Heart right ventricle (tissue), 16 donors: ENCODE measurements at places on chromosomes 5 and 9. TPM values are rescaled to one million over a fixed set of nuclear protein-coding genes. Genes with fewer than 3 reads are reported as not detected.

RFESD gene
- 3.5 TPM for total RNA-seq

- peaks cover 11% of the 10 kb centered on the region for H3K4me1 ChIP-seq
- no peak overlapping the region for H3K27ac ChIP-seq
- H3K36me3 ChIP-seq = no peaks in the 10 kb centered on the region
- peak; percentile 84 for DNase-seq
Measured at GRCh38 chr5:124806373-124807077, 60.1 kb upstream of the ZNF608 start.

- no peak overlapping the region for H3K27ac ChIP-seq
- no peaks in the 10 kb centered on the region for H3K36me3 ChIP-seq
- peaks cover 8% of the 10 kb centered on the region for H3K4me1 ChIP-seq
- DNase-seq = no peak
- no peak overlapping the region for H3K4me3 ChIP-seq
Measured at GRCh38 chr5:78341440-78341839, 19.0 kb upstream of the SCAMP1 start.

DNA sequence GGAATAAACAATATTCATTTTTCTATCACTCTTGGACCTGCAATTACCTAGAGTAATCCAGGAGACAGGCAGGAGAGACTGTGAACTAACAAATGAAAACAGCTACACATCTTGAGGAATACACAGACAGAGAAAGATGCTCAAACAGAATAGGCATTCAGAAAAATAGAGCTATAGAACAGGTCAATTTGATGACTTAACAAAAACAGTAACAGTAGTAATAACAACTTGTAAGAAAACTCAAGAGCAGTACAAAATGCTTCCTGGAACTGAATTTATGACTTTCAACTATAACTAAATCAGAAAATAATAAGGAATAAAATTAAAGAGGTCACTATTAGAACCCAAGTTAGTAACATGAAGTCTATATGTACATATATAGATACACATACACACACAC is 579.3 kb downstream of the TLR4 start:
- H3K27me3 ChIP-seq = no peaks in the 10 kb centered on the region
- no peak overlapping the region for H3K27ac ChIP-seq
- DNase-seq = no peak
- no peak overlapping the region for H3K4me3 ChIP-seq

GRCh38 chr9:125889476-125890419 is 142.6 kb downstream of the PBX3 start:
- peak overlapping the region; percentile 52 for H3K27ac ChIP-seq
- no peaks in the 10 kb centered on the region for H3K36me3 ChIP-seq
- H3K27me3 ChIP-seq = no peaks in the 10 kb centered on the region
- peak; percentile 39 for DNase-seq
- peaks cover 5% of the 10 kb centered on the region for H3K4me1 ChIP-seq

DNA sequence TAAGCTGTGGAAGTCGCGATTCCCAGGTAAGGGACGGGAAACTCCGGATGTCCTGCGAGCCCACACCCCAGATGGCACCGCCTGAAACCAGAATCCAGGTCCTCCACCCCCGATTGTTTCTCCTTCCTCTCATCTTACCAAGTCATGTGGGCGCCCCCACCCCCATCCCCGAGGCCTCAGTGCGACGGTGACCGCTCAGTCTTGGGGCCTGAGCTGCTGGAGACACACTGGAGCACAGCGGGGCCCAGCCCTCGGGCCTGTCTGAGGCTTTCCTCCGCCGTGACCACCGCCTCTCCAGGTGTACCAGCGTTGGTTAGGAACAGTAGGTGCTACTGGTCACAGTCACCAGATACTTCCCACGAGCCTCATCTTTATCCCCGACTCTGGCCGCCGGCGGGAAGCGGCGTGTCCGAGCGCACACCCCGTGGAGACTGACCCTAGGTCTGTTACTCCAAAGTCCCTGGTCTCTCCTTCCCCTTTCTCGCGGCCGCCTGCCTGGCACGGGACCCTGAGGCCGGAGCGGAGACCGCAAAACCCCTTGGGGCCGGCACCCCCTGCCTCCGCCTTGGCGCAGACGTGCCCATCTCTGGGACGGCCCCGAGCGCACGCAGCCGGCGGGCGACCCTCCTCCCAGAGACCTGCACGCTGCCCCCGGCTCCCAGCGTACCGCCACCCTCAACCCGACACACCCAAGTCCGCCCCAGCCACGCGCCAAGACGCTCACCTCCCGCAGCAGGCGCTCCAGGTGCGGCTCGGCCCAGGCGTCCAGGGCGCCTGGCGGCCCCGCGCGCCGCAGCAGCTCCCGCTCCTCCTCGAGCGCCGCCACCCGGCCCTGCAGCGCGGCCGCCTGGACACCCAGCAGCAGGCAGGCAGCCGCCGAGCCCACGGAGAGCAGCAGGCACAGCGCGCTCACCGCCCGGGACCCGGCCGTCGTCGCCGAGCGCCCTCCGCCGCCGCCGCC is 733 bp downstream of the COL23A1 start:
- peaks cover 18% of the 10 kb centered on the region for H3K27me3 ChIP-seq
- no peak overlapping the region for H3K4me3 ChIP-seq
- no peak for DNase-seq
- H3K4me1 ChIP-seq = peaks cover 35% of the 10 kb centered on the region

DNA sequence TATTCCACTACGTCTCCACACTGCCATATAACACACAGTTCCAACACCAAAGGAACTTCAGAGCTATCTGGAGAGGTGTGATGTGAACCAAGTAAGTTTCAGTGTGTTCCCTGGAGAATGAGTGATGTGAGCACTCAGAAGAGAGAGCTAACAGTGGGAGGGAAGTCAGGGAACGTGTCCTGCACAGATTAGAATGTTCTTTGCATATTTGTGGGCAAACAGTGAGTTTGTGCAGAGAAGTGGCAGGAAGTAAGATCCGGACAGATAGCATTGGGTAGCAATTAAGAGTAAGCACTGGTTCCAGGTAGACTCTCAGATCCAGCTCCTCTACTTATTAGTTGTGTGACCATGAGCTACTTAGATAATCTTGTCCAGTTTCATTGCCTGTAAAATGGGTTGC is 206.4 kb downstream of the PDZD2 start:
- no peak for DNase-seq
- peaks cover 54% of the 10 kb centered on the region for H3K4me1 ChIP-seq
- H3K27me3 ChIP-seq = no peaks in the 10 kb centered on the region
- no peak overlapping the region for H3K27ac ChIP-seq
- no peaks in the 10 kb centered on the region for H3K36me3 ChIP-seq

DNA sequence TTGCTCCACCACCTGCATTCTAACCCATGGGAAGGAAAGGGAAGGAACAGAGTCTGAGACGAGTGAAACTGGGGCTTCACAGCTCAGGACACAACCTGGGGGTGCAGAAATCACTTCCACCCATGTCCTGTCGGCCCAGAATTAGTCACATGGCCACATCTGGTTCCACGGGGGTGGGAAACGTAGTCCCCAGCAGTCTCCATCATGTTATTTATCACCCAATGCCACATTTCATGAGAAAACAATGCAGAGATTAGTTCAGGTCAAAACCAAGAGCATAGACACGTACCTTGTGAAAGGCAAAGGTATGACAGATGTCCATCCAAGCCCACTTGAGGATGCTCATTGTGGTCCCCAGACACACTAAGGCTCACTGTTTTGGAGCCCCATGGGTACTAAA is 125.1 kb downstream of the MED10 start:
- no peak for DNase-seq
- H3K27me3 ChIP-seq = no peaks in the 10 kb centered on the region
- no peak overlapping the region for H3K4me3 ChIP-seq
- H3K4me1 ChIP-seq = no peaks in the 10 kb centered on the region
- H3K36me3 ChIP-seq = no peaks in the 10 kb centered on the region

GRCh38 chr9:89518466-89519365 is 20.8 kb upstream of the SEMA4D start:
- no peak overlapping the region for H3K27ac ChIP-seq
- no peaks in the 10 kb centered on the region for H3K36me3 ChIP-seq
- H3K27me3 ChIP-seq = no peaks in the 10 kb centered on the region

DNA sequence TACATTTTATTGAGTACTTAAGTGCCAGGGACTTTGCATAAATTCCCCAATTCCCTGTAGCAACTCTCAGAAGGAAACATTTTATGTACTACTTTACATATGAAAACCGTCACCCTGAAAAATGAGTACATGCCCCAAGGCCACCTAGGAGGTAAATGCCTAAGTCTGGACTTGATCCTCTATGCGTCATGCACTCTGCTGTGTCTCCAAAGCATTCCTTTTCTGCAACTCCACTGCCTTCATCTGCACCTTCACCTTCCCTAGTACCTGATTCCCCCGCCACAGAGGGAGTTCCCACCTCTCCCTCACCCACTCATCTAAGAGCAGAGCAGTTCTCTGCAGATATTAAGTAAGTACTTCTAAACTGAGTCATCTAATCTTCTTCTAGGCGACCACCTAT is 75.2 kb upstream of the HRH2 start:
- H3K36me3 ChIP-seq = no peaks in the 10 kb centered on the region
- no peaks in the 10 kb centered on the region for H3K27me3 ChIP-seq
- H3K4me3 ChIP-seq = no peak overlapping the region
- no peak for DNase-seq
- no peak overlapping the region for H3K27ac ChIP-seq

- no peak overlapping the region for H3K27ac ChIP-seq
- DNase-seq = no peak
- H3K27me3 ChIP-seq = no peaks in the 10 kb centered on the region
- no peaks in the 10 kb centered on the region for H3K36me3 ChIP-seq
Measured at GRCh38 chr9:98342820-98343210, 87.4 kb upstream of the TBC1D2 start.

- H3K4me1 ChIP-seq = no peaks in the 10 kb centered on the region
- no peak overlapping the region for H3K4me3 ChIP-seq
- DNase-seq = no peak
- no peak overlapping the region for H3K27ac ChIP-seq
Measured at GRCh38 chr5:179406031-179406961, 61.0 kb upstream of the ADAMTS2 start.

GRCh38 chr9:84642553-84643141 is 26.9 kb upstream of the NTRK2 start:
- no peaks in the 10 kb centered on the region for H3K27me3 ChIP-seq
- no peak overlapping the region for H3K4me3 ChIP-seq
- H3K27ac ChIP-seq = no peak overlapping the region
- no peak for DNase-seq

GRCh38 chr5:10585518-10585915 is 21.6 kb downstream of the ANKRD33B start:
- no peaks in the 10 kb centered on the region for H3K36me3 ChIP-seq
- no peaks in the 10 kb centered on the region for H3K27me3 ChIP-seq
- H3K4me3 ChIP-seq = no peak overlapping the region
- no peak overlapping the region for H3K27ac ChIP-seq
- H3K4me1 ChIP-seq = peaks cover 57% of the 10 kb centered on the region

- H3K36me3 ChIP-seq = no peaks in the 10 kb centered on the region
- no peaks in the 10 kb centered on the region for H3K4me1 ChIP-seq
- no peak for DNase-seq
- no peak overlapping the region for H3K27ac ChIP-seq
Measured at GRCh38 chr5:127228540-127229184, 61.9 kb upstream of the MEGF10 start.

DNA sequence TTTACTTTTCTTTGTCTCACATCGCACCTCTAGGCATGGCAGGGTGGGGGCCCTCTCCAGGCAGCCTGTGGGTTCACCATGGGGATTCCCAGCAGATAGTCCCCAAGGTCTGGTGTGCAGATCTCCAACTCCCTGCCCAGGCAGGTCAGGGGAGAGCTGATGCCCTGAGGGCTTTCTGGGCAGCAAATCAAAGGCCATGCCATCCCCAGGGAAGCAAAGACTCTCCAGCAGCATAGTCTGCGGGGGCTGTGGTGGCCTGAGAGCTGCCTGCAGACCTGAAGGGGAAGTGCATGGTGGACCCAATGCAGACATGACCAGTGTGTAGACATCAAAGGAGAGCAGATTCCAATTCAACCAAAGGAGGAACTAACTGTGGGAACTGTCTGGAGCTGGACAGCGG is 7.7 kb downstream of the NEURL1B start:
- peak overlapping the region; percentile 30 for H3K27ac ChIP-seq
- no peaks in the 10 kb centered on the region for H3K36me3 ChIP-seq
- no peaks in the 10 kb centered on the region for H3K27me3 ChIP-seq
- peaks cover 97% of the 10 kb centered on the region for H3K4me1 ChIP-seq
- H3K4me3 ChIP-seq = no peak overlapping the region
- no peak for DNase-seq

- peaks cover 87% of the 10 kb centered on the region for H3K4me1 ChIP-seq
- H3K36me3 ChIP-seq = no peaks in the 10 kb centered on the region
- peak overlapping the region; percentile 70 for H3K27ac ChIP-seq
- no peak for DNase-seq
Measured at GRCh38 chr5:68237715-68238114, 22.2 kb downstream of the PIK3R1 start.

DNA sequence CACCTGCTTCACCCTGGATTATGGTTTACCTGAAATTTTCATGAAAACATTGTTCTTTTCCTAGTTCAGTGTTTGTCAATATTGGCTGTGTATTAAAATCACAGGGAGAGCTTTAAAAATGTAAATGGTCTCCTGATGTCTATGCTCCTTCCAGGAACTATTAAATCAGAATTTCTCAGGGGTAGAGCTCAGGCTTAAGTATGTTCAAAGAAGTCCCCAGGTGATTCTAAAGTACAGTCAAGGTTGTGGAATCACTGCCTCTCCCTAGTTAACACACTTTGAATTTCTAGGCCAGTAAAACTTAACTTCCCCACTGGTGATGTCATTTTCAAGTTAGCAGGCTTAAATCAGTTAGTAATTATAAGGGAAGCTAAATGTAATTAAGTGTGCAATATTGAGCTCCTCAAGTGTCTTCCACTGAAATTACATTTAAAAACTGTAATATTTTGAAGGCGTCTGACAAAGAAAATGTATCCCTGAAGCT is 150.3 kb upstream of the SLC28A3 start:
- no peak overlapping the region for H3K4me3 ChIP-seq
- H3K4me1 ChIP-seq = no peaks in the 10 kb centered on the region
- H3K36me3 ChIP-seq = no peaks in the 10 kb centered on the region
- no peak for DNase-seq
- H3K27ac ChIP-seq = no peak overlapping the region
- H3K27me3 ChIP-seq = no peaks in the 10 kb centered on the region

- H3K36me3 ChIP-seq = no peaks in the 10 kb centered on the region
- peaks cover 16% of the 10 kb centered on the region for H3K4me1 ChIP-seq
- DNase-seq = no peak
Measured at GRCh38 chr9:76399856-76400255, 5.6 kb upstream of the RFK start.

DNA sequence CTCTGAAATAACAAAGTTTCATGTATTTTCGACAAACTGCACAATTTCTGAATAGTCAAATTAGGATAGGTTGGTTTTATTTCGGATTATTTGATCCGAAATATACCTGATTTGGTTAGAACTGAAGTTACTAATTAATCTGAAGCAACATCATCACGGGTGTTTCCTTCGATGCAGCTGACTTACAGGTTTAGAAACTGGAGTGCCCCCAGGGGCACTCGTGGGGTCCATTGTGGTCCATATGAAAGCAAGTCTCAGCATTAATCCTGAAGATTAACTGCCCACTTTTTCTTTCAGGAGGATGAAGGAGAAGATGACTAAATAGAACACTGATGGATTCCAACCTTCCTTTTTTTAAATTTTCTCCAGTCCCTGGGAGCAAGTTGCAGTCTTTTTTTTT is 5.3 kb downstream of the SET start:
- H3K4me3 ChIP-seq = no peak overlapping the region
- no peak overlapping the region for H3K27ac ChIP-seq
- no peak for DNase-seq
- H3K4me1 ChIP-seq = peaks cover 21% of the 10 kb centered on the region
